ENCODE measurements at places on chromosomes 1 and 21.

DNA sequence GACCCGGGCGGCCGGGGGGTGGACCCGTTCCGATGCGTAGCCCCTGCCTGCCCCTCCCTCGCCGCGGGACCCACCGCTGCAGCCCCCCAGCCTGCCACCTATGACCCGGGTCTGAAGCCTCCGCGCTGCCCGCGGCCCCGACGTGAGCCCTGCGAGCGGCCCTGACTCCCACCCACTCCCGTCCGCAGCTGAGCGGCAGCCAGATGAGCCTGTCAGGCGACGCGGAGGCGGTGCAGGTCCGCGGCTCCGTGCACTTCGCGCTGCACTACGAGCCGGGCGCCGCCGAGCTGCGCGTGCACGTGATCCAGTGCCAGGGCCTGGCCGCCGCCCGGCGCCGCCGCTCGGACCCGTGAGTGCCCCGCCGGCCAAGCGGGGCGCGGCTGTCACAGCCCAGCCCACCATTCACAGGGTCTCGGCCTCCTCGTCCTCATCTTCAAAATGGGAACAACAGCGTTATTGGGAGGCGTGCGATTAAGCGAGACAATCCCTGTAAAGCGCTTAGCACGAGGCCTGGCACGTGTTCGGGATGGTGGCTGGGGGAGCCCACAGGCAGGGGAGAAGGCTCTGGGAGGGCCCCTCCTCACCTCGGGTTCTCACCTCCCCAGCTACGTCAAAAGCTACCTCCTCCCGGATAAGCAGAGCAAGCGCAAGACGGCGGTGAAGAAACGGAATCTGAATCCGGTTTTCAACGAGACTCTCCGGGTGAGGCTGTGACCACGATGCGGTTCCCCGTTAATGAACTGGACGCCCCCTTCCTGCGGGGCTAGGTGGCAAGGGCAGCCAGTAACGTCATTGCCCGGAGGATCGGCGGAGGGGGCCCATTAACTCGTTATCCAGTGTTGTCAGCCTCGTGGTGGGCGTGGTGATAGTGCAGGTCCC, 8.2 kb downstream of the SYTL1 start:
- no peak for DNase-seq

DNA sequence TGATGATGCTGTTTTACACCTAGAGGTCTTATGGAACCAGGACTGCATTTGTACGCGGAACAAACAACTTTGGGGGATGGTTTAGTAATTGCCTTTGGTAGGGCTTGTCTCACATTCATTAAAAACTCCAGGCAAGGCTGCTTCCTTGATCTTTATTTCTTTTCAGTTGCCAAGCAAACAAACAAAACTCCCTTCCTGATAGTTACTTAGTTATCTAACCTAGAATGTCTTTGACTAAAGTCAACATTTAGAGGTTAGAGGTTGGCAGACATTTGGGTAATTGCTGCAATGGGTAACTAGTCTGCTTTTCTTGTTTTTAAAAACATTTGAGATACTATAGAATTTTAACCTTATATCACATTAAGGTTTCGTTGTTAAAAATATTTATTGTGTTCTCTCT, 500.9 kb upstream of the PTBP2 start:
- no peak for DNase-seq

- DNase-seq: no peak
These were observed 103.3 kb upstream of the FGGY start for GRCh38 chr1:59193443-59194093.

- no peak for DNase-seq
These were observed 25.1 kb downstream of the C2CD2 start for GRCh38 chr21:41928621-41929220.
